ENCODE measurements at places on chromosomes 13 and 19.

GRCh38 chr19:6521718-6522646 is 8.8 kb upstream of the TNFSF9 start:
- DNase-seq: no peak

DNA sequence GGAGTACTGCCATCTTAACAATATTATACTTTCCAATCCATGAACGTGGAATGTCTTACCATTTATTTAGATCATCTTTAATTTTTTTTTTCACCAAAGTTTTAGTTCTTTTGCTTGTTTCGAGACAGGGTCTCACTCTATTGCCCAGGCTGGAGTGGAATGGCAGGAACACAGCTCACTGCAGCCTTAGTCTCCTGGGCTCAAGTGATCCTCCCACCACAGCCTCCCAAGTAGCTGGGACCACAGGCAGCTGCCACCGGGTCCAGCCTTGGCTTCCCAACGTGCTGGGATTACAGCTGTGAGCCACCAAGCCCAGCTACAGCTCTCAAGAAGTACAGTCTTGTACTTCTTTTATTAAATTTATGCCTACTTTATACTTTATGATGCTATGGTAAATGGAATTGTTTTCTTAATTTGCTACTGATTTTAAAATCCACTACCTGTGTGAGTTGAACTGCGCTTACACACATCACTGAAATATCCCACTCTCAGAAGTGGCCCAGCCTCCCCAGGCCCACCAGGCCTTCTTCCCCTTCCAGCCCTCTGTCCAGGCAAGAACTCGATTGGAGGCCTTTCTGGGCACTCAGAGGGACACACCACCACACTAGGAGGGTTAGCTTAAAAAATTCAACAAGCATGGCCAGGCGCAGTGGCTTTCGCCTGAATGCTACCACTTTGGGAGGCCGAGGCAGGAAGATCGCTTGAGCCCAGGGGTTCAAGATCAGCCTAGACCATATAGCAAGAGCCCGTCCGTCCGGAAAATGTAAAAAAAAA is 1.0 kb upstream of the PGLS start:
- no peak for DNase-seq

DNA sequence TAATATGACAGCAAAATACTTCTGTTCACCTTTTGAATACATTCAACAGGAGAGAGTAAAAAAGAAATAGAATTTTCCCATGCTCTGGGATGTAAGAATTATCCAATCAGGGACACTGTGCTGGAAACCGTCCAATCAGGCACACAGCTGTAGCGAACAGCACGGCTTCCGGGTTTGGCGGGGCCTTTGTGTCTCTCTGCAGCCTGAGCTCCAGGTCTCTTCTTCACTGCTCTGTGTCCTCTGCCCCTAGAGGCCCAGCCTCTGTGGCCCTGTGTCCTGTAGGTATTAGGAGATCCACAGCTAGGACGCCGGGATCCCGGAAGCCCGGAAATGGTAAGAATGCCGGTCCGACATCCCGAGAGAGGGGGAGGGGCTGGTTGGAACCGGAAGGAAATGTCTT is 92.7 kb downstream of the ZNF737 start:
- DNase-seq: no peak

- DNase-seq: no peak
Measured at GRCh38 chr13:36673838-36674326, at the start of gene SERTM1. Gene SERTM1 (plus strand): TSS chr13:36674020. CDS start chr13:36695079, 21,059 bp downstream.

- DNase-seq: peak; percentile 88
Measured at GRCh38 chr19:10580979-10581631, 6.0 kb downstream of the AP1M2 start.

GRCh38 chr19:43814663-43815352 is 12.3 kb upstream of the ZNF283 start:
- no peak for DNase-seq

GRCh38 chr13:103431856-103432255 is 365.6 kb upstream of the SLC10A2 start:
- DNase-seq: no peak

DNA sequence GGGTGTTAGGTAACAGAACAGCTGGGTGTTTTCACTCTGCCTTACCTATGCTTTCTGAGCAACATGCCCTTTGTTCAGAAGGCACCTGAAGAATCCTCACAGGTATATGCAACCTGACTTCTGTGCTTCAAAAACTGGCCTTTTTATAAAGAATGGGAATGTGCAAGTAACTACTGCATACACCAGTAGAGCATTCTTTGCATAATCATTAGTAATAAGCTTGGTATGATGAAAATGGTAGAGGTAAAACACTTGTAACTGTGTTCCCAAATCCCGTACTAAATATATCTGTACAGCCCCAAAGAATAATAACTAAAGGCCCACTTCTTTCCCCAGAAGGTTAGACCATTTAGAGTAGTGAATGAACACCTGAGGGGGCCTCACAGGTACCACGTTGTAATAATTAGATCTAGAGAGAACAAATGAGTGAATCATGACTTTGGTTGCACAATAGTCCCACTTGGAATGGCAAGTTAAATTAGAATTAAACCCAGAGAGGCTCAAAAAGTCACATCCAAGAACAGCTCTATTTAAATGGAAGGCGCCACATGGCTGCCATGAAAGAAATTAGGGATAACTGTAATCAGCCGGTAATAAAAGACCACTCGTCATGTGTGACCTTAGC is 413.9 kb downstream of the KLF12 start:
- DNase-seq: no peak

- no peak for DNase-seq
Measured at GRCh38 chr13:31882794-31883193, 143.5 kb downstream of the RXFP2 start.

- DNase-seq: no peak
Measured at GRCh38 chr13:51556740-51557139, 27.5 kb upstream of the WDFY2 start.

DNA sequence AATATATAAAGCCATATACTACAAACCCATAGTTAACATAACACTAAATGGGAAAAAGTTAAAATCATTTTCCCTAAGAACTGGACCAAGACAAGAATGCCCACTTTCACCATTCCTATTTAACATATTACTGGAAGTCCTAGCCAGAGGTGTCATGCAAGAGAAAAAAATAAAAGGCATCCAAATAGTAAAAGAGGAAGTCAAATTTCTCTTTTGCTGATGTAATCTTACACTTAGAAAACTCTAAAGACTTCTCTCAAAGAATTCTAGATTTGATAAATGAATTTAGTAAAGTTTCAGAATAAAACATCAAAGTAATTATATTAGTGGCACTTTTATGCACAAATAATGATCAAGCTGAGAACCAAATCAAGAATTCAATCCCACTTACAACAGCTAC is 678.9 kb upstream of the SLITRK5 start:
- no peak for DNase-seq

DNA sequence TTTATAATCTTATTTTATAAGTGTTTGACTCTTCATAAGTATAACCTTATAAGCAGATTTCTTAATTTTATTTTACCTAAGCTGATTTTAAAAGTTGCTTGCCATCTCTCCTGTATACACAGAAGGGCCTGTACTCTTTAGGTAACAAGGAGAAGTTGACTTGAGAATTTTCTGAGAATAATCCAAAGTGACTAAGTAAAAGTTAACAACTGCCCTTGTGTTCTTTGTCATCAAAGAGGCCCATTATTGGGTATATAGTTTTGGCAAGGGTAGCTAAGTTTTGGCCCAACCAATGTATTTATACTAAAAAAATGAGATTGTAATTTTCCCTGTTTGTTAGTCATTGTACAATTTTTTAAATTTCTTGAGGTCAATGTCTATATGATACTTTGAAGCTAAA is 3.2 kb downstream of the LCP1 start:
- DNase-seq: no peak

GRCh38 chr19:45764945-45765701 is 3.9 kb downstream of the SIX5 start:
- no peak for DNase-seq

DNA sequence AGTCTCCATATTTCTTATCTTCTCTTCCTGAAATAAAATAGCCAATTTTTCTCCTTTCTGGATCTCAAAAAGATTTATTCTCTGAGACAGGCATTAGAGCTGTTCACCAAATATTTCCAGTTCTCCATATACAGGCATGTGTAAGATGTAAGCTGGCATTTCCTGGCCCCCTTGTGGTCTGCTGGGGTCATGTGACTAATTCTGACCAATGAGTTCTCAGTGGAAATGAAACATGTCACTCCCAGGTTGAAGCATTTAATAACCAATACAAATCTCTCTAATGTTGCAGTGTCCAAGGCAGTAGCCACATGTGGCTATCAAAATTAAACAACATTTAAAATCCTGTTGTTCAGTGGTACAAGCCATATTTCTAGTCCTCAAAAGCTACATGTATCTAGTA is 14.8 kb upstream of the CACNA1A start:
- no peak for DNase-seq

GRCh38 chr13:90362707-90363106 is 984.8 kb upstream of the MIR17HG start:
- DNase-seq: no peak

GRCh38 chr19:13165162-13165997 is 15.2 kb downstream of the IER2 start:
- no peak for DNase-seq

DNA sequence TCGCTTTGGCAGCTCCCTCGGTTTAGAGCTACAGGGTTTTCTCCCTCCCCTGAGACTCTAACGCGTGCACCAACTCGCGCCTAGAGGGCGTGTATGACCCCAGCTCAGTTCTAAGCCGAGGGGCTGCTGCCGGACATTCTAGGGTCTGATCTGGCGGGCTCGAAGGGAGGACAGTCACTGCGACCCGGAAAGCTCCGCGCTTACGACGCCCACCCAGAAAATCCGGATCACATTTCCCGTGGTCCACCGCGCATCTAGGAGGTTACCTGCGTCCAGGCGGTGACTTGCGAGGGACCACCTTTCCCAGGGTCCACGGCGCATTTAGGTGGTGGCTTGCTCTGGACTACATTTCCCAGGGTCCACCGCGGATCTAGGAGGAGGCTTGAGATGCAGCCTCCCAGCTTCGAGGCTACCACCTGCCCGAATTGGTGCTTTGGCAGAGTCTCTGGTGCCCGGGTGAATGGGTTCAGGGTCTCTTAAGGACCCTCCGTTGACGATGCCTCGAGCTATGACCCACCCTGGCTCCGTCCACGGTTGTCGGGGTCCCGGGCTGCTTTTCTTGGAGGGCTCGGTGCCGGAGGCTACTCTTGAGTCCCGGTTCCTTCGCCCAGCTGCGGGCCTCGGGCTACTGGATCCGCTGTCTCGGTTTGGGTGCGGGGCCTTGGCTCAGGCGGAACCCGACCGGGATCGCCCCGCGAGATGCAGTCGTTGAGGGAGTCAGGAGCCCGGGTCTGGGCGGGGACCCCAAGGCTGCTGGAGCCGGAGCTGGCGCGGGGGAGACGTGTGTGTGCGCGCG is 30.5 kb downstream of the ZNF146 start:
- DNase-seq: no peak

DNA sequence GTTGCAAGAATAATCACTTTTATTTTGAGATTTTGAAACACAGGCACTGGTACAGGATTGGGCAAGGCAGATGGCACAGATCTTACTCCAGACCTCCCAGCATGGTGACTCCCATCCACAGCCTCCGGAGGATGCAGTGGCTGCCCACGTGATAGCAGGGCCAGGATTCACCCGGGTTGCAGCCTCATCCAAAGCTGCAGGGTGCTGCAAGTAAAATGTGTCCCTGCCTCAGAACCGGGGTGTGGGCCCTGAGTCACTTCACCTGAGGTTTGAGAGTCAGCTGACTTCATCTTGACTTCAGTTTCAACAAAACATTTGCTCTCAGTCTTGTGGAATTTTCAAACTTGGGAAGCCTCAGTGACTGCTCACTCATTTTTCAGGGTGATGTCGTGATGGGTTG is 201.9 kb downstream of the FGF9 start:
- DNase-seq: no peak

DNA sequence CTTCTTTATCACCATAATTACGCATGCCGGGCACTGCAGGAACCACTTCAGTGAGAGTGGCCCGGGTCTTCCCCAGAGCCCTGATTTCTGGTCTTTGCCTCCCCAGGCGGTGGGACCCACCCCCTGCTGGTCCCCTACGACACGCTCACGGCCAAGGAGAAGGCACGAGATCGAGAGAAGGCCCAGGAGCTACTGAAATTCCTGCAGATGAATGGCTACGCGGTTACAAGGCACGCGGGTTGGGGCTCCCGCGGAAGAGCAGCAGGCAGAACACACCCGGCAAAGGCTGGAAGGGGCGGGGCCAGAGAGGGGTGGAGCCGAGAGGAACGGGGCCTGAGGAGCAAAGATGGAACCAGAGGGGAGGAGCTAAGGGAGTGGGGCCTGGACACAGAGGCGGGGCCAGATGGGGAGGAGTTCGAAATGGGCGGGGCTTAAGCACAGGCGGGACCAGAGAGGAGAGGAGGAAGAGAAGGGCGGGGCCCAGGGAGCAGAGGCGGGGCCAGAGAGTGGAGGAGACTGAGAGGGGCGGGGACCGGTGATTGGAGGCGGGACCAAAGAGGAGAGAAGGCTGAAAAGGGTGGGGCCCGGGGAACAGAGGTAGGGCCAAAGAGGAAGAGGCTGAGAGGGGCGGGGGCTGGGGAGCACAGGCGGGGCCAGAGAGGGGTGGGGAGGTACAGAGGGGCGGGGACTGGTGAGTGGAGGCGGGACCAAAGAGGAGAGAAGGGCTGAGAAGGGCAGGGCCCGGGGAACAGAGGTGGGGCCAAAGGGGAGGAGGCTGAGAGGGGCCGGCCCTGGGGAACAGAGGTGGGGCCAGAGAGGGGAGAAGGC is 73.4 kb downstream of the RYR1 start:
- DNase-seq: peak; percentile 81

GRCh38 chr13:70842062-70842644 is 733.9 kb upstream of the KLHL1 start:
- no peak for DNase-seq
